NCI-H1048 (cell line): ENCODE measurements at places on chromosomes 16 and 17.

DNA sequence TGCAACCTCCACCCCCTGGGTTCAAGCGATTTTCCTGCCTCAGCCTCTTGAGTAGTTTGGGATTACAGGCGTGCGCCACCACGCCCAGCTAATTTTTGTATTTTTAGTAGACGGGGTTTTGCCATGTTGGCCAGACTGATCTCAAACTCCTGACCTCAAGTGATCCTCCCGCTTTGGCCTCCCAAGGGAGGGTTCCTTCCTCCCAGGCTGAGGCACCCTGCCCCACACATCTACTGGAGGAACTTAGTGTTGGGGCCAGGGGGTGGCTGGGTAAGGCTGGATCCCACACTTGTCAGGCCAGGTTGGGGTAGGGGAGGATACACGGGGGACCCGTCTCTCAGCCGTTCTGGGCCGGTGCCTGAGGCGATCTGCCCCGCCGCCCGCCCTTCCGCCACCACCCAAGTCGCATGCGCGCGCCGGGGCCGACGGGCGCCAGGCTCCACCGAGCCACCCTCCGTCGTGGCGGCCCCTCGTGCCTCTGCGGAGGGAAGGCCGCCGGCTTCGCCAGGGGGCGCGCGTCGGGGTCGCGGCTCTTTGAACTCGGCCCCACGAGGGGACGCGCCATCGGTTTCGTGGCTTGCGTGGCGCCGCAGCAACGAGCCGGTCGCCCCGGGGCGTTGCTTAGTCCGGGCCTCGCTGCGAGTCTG lies 15.9 kb downstream of the GRB7 start:
- DNase-seq: no peak

- DNase-seq: no peak
Measured at GRCh38 chr17:42629411-42630009, 20.0 kb downstream of the TUBG1 start.

GRCh38 chr16:12225255-12225654 lies 248.7 kb downstream of the SNX29 start:
- DNase-seq: no peak

GRCh38 chr16:76535-77272 lies 1.3 kb upstream of the MPG start:
- no peak for DNase-seq

- DNase-seq: no peak
Measured at GRCh38 chr16:70687102-70687511, 1.3 kb upstream of the MTSS2 start.
